ENCODE measurements at places on chromosomes 3 and 15.
A peak's percentile ranks its signal among the peaks of the same experiment; 100 is the strongest.

DNA sequence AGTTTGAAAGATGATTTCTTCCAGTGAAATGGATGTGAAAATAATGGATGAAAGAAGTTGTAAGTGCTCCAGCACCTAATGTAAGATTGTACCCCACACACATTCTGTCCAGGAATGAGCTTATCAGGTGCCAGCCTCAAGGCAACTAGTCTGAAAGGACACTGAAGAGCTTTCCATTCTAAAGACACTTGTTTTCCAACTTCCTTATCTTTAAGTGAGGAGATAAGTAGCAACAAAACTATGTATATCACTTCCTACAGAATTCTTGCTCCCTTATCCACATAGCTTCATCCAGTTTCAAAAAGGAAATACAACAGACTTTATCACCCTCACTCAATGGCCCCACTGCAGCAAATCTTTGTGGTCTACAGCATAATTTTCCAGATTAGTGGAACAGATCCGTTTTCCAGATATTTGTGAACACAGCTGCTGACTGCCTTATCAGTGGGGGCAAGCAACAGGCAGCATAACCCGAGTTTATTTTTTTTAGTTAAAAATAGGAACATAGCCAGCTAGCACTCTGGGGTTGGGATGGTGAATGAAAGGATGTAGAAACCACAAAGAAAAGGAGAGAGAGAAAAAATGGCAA, 60.6 kb downstream of the CD200R1L start:
- H3K36me3 ChIP-seq, result no peaks in the 10 kb centered on the region
- DNase-seq, result peak; percentile 30
- no peak overlapping the region for H3K27ac ChIP-seq
- no peak overlapping the region for H3K4me3 ChIP-seq
- no peaks in the 10 kb centered on the region for H3K4me1 ChIP-seq

GRCh38 chr3:104438706-104439105, 928.0 kb upstream of the ALCAM start:
- H3K36me3 ChIP-seq, result no peaks in the 10 kb centered on the region
- peak; percentile 61 for DNase-seq
- H3K27ac ChIP-seq, result no peak overlapping the region
- no peak overlapping the region for H3K4me3 ChIP-seq

GRCh38 chr3:138434276-138434874, at the start of gene ESYT3:
ESYT3 (plus strand) TSS chr3:138434616; CDS start chr3:138434799, 183 bp downstream.
- H3K4me3 ChIP-seq, result peak within 1 kb of the TSS; percentile 75
- H3K4me1 ChIP-seq, result no peaks in the 10 kb centered on the region
- H3K27ac ChIP-seq, result no peak within 1 kb of the TSS
- H3K27me3 ChIP-seq, result peaks cover 37% of the 10 kb centered on the region

DNA sequence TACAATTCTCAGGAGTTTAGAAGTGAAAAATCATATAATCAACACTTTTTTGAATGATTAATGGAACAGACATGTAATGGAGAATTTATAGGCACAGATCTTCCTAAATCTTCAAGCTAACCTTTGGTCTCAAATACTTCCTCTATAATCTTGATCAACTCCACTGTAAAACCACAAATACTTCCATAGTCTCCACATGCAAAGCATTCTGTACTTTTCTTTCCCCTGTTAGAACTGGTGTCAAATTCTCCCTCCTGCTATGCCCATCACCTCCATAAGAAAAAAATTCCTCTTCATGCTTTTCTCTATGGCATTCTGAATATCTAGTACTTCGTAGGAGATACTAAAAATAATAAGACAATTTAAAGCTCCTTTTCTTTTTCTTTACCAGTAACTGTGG, 214.3 kb downstream of the ADAMTS9 start:
- no peak overlapping the region for H3K4me3 ChIP-seq
- H3K27ac ChIP-seq, result no peak overlapping the region
- H3K27me3 ChIP-seq, result no peaks in the 10 kb centered on the region

DNA sequence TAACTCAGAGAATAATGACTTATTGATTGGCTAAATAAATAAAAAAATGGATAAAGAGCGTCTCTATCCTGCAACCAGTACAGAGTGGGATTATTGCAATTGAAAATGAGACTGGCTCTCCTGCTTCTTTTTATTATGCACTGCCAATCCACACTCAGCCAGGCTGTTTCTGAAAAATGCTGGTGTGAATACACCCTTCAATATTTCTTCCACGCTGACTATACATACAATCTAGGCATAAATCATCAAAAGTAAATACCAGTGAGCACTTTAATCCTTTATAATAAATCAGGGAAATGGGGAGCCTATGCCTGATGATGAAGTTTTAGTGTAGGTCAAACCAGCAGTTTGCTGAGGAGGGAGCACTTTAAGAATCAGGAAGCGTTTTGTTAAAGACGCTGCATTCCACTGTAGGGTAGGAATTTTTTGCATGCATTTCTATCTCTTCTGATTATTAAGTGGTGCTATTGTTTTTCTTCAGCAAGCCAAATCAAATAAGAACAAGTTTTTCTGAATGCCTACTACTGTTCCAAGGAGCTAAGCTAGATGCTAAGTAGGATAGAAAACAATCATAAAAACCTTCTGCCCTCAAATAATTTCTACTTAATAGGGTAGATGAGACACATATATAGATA, 781.5 kb downstream of the TBL1XR1 start:
- no peaks in the 10 kb centered on the region for H3K4me1 ChIP-seq
- DNase-seq, result no peak
- no peak overlapping the region for H3K27ac ChIP-seq
- no peaks in the 10 kb centered on the region for H3K36me3 ChIP-seq
- H3K4me3 ChIP-seq, result no peak overlapping the region

DNA sequence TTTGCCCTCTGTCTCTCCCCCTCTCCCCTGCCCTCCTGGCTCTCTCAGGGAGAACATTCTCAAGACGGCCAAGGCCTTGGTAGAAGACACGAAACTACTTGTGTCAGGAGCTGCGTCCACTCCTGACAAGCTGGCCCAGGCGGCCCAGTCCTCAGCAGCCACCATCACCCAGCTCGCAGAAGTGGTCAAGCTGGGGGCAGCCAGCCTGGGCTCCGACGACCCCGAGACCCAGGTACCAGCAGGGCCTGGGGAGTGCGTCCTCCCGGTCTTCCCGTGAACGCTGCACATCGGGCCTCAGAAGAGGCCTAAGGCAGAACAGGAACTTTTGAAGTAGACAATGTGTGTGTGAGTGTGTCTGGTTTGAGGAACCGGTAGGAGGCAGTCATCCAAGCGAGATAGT, 245.4 kb upstream of the TPM1 start:
- DNase-seq, result no peak
- no peak overlapping the region for H3K27ac ChIP-seq
- H3K36me3 ChIP-seq, result no peaks in the 10 kb centered on the region
- no peaks in the 10 kb centered on the region for H3K27me3 ChIP-seq

DNA sequence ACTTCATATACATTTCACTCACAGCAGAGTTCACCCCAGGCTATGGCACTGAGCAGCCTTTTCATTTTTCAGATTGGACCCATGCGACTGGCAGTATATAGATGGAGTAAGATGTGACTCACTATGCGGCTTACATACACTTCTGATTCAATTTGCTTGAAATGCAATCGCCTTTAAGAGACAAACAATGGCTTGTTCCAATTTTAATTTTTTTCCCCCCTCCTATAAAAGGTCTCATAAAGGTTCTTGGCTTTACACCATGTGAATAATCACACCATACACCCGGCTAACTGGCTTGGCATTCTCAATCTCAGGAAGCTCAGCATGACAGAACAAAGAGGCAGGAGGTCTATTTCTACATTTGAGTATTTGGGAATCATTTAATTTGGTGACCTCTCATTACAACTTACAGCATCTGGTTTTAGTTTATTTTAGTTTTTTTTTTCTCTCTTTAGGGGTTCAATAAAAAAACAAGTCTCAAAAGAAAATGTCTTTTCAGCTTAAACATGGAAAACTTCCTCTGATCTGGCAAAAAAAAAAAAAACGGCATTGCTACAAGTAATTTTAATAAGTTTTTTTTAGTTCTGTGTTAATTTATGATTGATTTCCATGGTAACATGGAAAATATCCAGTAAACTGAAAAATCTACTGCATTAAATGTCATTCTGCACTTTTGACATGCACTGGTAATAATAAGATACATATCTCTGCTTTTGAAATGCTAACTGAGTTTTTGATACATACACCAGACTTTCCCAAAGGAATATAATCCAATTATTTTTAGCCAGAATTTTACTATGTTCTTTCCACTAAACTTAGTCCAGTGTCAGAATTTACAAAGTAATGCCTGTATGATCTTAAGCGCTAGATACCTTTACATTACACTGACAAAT, 38.8 kb downstream of the GADL1 start:
- no peak overlapping the region for H3K27ac ChIP-seq
- no peaks in the 10 kb centered on the region for H3K27me3 ChIP-seq
- no peak overlapping the region for H3K4me3 ChIP-seq
- no peaks in the 10 kb centered on the region for H3K4me1 ChIP-seq

DNA sequence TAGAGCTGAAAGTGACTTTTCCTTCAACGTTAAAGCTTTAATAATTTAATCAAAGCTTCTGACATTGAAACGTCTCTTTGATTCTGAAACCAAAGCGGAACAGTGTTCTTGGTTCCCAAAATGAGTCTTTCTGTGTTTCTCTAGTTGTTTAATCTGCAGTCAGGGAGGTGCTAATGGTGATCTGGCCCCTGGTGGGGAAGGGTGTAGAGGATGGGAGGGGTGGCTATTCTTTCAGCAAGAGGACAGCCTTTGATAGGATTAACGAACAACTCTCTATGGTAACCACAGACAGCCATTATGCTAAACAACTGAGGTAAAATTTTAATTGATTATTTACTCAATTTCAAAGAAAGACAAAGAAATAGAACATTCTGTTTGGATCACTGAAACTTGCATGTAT, 79.9 kb upstream of the CADPS start:
- H3K36me3 ChIP-seq, result no peaks in the 10 kb centered on the region
- no peak overlapping the region for H3K27ac ChIP-seq
- H3K27me3 ChIP-seq, result no peaks in the 10 kb centered on the region
- no peak for DNase-seq

DNA sequence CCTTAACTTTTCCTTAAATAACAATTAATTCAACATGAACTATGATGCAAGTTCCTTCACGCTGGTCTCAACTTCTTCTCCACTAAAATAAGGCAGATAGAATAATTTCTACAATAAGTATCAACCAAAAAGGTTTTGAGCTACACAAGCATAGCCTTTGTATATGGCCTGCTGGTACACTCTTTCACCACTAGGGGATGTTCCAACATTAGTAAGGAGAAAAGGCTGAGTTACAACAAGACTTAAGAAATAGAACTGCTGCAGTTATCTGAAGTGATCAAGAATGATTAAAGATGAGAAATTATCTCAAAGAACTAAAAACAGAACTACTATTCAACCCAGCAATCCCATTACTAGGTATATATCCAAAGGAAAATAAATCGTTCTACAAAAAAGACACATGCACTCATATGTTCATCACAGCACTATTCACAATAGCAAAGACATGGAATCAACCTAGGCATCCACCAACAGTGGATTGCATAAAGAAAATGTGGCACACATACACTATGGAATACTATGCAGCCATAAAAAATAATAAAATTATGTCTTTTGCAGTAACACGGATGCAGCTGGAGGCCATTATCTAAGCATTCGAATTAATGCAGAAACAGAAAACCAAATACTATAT, 14.4 kb downstream of the ATP13A3 start:
- H3K36me3 ChIP-seq, result no peaks in the 10 kb centered on the region
- no peak overlapping the region for H3K27ac ChIP-seq
- no peaks in the 10 kb centered on the region for H3K4me1 ChIP-seq
- no peaks in the 10 kb centered on the region for H3K27me3 ChIP-seq
- H3K4me3 ChIP-seq, result no peak overlapping the region

DNA sequence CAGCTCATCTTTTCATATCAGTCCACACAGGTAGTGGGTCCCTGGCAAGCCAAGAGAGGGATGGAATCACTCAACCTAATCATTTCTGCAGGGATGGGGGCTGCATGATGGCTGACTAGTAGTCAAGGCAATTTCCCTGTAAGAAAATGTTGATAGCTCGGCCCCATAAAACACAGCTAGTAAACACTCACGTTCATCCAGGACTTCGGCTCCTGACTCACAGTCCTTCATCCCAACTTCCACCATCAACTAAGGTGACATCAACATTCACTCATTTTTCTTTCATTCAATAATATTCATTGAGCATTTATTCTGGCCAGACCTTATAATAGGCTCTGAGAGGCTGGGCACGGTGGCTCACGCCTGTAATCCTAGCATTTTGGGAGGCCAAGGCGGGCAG, 4.4 kb upstream of the ACAP2 start:
- H3K27me3 ChIP-seq, result no peaks in the 10 kb centered on the region
- no peaks in the 10 kb centered on the region for H3K36me3 ChIP-seq
- DNase-seq, result no peak
- H3K27ac ChIP-seq, result no peak overlapping the region
- H3K4me1 ChIP-seq, result peaks cover 9% of the 10 kb centered on the region
- no peak overlapping the region for H3K4me3 ChIP-seq

DNA sequence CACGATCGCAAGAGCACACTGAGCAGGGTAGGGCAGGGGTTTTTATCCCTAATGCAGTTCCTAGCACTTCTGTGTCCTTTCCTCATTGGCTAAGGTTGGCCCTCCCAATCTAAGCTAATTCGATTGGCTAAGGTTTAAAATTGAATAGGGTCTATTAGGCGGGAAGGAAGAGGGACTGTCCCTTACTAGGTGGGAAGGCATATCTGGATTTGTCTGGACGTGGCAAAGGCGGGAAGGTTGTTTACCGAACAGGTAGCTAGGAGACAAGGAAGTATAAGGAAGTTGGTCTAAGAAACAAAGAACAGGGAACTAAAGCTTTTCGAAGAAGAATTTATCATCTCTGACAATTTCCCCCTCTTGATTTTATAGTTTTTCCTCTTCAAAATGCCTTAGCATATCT, 24.8 kb upstream of the ATG7 start:
- H3K36me3 ChIP-seq, result no peaks in the 10 kb centered on the region
- no peak for DNase-seq
- H3K27ac ChIP-seq, result no peak overlapping the region
- H3K27me3 ChIP-seq, result peaks cover 6% of the 10 kb centered on the region
- no peaks in the 10 kb centered on the region for H3K4me1 ChIP-seq

GRCh38 chr3:178036451-178037144, 499.6 kb upstream of the KCNMB2 start:
- no peak overlapping the region for H3K4me3 ChIP-seq
- no peaks in the 10 kb centered on the region for H3K36me3 ChIP-seq
- H3K27ac ChIP-seq, result no peak overlapping the region

DNA sequence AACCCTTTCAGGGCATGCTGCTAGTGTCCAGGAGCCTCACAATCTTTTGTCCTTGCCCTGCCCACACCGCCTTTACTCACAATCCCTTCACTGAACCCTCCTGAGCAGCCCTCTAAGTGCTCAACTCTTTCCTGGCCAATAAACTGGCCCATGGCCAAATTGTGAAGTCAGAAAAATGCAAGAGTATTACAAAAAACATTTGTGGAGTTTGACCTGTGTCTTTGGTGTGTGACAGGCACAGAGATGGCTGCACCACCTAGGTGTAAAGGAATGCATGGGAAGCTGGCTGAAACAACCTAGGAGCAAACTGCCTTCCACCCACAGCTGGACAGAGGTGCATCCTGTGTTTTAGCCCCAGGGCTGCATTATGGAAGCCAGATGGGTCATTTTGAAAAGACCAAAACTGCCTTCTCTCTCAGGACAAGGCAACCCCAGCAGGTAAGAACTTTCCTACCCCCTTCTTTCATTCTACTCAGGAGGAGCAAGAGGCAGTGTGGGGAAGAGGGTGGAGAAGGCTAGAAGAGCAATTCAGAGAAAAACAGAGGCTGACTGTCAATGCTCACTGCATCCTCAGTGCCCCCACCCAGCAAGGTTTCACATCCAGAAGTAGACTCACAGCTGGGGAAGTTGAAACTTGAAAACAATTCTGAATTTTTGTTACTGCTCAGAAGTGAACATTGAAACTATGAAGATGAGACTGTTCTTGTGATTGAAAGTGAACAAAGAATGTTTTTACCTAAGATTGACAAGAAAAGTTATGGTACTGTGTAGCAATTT, 78.6 kb downstream of the TRIM42 start:
- peak; percentile 8 for DNase-seq
- no peaks in the 10 kb centered on the region for H3K27me3 ChIP-seq
- H3K36me3 ChIP-seq, result no peaks in the 10 kb centered on the region
- H3K4me1 ChIP-seq, result no peaks in the 10 kb centered on the region
